ENCODE measurements at places on chromosomes 12 and 14.

GRCh38 chr14:61482348-61483206 lies 161.2 kb downstream of the PRKCH start:
- DNase-seq, result no peak

DNA sequence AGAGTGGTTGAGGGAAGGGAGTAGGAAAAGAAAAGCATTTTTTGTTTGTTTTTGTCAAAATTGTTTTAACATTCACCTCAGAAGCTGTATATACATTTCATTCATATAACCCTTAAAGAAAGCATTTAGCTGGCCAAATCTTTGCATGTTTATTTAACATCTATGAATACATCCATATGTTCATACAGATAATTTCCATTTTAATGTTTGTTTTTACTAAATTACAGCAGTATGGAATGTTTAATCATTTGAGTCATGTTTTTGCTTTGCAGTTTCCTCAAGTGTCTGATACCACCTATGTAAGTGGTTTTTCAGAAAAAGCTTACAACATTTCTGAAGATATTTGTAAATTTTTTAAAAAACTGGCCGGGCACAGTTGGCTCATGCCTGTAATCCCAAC lies 84.3 kb upstream of the ATF1 start:
- DNase-seq, result no peak

GRCh38 chr12:76976777-76977382 lies 88.5 kb downstream of the E2F7 start:
- no peak for DNase-seq

DNA sequence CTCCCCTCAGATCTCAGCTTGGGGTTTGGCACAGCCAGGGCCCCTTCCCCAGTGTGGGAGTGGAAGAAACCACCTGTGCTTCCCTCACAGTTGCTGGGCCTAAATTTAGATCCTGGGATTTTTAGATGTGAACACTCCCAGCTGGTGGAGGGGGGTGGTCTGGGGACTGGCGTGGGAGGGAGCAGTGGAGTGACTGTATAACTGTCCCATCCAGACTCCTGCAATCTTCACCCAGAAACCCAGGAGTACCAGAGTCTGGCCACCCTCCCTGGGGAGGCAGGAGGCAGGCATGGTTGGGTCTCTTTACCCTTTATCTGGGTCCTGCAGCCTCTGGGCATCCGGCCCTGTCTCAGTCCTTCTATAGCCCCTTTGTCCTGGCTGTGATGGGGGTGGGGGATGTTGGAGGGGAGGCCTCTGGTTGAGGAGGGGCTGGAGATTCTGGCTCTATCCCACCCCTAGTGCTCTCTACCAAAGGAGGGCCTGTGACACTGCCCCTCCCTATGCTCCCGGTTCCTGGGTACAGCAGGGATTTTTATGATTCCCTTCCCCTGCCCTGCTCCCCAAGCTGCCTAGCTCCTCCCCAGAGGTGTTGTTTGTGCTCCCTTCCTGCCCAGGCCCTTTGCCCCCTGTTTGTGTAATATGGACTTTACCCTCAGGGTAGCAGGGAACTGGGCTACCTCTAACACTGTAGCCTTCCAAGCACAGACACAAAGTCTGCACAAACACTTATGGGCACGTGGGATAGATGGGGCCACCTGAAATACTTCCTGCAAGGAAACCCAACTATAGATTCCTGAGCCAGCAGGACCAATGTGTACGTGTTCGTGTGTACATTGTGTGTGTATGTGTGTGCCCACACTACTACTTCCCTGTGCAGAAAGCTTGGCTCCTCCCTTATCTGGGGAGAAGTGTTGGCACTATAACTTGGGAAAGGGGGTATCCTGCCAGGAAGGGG lies 1.7 kb downstream of the ERBB3 start:
- peak; percentile 62 for DNase-seq

DNA sequence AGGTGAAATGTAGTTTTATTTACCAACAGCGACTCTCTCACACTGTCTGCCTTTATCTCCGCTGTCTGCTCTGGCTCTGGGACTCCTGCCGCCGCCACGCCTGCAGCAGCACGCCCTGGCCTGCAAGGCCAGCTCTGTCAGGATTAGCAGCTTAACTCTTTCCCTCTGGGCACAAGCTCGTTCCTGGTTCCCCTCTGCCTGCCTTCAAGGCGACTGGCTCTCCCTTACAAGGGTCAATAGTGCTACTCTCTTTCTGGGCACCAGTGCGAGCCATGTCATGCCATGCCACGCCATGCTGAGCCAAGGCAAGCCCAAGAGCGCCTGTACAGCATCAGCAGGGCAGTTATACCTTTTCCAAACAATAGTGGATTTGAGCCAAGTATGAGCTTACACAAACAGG lies 3.6 kb upstream of the CLEC2B start:
- no peak for DNase-seq

GRCh38 chr14:85529803-85530574 lies at the start of gene FLRT2:
FLRT2 (plus strand) TSS chr14:85530144; CDS start chr14:85621515, 91,371 bp downstream.
- DNase-seq, result no peak

GRCh38 chr12:3727877-3728632 lies 24.9 kb downstream of the CRACR2A start:
- no peak for DNase-seq

DNA sequence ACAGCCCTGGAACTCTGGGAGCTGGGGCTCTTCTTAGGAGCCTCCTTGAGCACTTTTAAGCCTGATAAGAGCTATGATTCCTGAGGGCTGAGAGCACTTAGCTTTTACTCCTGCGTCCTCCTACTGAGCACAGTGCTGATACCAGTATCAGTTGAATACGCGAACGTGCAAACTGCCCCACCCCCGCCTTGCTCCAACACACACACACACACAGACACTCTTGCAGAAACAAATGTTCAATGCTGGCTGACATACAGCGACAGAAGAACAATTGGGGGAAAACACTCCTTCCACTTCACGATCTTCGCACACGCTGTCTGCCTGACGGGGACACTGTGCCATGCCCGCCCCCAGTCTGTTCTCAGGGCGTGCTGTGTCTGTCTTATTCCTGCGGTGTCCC lies 57.2 kb upstream of the DLK1 start:
- DNase-seq, result no peak

DNA sequence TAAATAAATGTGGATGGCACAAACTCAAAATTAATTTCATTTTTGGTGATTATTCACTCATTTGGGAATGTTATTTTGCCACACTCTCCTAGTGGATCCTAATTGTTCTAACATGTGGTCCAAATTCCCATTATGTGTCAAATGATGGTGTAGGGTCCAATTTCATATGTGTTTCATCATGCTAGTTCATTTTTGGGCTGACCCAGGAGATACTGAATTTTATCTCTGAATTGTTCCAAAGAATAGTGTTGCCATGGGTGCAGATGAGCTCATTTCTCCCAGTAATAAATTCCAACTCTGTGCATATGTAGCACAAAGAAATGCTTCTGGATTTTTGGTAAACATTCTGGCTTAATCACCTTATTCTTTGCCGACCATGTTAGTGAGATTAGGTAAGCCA lies 23.5 kb upstream of the SEL1L start:
- DNase-seq, result no peak

DNA sequence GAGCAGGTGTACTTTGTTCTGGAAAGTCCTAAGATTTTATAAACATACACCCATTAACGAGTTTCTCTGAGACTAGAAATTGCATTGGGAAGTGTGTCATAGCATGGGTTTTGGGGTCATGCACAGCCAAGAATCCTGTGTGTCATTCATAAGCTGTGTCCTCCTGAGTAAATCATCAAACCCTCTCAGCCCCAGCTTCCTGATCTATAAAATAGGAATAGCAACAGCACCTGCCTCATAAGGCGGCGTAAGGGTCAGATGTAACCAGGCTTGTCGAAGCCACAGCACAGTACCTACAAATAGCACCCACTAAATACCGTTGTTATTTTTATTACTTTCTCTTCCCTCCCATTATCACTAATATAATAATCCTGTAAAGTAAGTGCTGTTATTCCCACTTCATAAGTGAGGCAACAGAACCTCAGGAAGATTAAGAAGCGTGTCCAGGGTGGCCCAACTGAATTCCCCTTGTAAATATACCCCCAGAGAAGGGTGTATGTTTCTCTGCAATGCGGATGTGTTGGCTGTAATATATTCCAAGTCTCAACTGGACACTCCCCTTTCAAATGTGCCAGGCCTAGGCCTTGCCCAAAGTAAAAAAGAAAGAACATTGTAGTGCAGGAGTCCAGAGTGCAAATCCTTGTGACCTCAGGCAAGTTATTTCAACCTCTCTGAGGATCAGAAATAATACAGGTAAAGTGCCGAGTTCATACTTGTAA lies 188.3 kb upstream of the BCL2L14 start:
- no peak for DNase-seq

- no peak for DNase-seq
Measured at GRCh38 chr14:26527095-26527494, 70.7 kb downstream of the NOVA1 start.

DNA sequence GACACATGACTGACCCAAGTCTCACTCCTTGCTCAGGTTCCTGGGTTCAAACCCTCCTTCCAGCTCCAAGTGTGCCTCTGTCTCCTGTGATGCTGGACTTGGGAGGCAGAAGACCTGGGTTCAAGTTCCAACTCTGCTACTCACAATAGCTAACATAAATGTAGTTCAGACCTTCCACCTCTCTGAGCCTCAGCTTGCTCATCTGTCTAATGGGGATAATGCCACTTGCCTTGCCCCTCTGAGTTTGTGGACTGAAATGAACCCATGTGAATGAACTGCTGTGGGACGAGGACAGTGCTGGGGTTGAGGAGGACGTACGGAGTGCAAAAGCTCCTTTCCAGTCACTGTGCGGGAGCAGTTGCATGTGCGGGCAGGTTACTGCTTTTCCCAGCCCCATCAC lies 40.9 kb downstream of the ACADS start:
- DNase-seq, result no peak

GRCh38 chr12:121620333-121620891 lies 5.9 kb upstream of the ORAI1 start:
- DNase-seq, result no peak

- DNase-seq, result no peak
Measured at GRCh38 chr12:4270016-4270830, 3.3 kb upstream of the CCND2 start.

- no peak for DNase-seq
Measured at GRCh38 chr12:54725233-54725843, 77.2 kb upstream of the DCD start.

- no peak for DNase-seq
Measured at GRCh38 chr14:68495101-68496039, 297.5 kb downstream of the ZFP36L1 start.

DNA sequence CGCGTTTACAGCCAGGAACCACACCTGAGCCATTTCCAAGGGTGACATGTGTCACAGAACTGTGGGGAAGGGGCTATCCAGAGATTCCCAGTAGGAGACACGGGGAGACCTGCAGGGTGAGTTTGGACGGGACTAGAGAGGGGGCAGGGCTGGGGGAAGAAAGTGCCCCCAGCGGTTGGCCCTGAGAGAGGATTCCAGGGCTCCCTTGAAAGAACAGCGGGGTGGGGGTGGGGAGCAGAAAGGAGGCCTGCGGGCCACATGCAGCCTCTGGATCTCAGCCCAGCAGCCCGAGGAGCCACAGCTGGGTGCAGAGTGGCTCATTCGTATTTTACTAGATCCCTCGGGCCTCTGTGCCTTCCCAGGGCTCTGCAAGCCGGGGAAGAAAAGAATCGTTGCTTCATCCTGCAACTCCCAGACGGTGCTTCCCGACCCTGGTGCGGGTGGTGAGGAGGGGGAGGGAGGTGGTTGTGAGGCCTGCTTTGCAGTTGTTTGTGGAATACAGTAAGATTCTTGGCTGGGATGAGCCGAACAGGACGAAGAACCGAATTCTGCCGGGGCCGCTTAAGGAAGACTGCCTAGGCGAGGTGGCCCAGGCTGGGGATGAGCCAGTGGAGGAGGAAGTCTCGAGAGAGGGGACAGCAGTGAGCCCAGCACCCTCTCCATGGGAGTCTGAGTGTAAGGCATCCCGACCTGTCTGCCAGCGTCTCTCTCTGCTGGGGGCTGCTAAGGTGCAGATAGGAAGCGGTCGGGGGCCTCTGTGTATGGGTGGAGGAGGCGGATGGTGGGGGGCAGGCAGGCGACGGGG lies 36.1 kb upstream of the ANKRD9 start:
- DNase-seq, result no peak

- DNase-seq, result no peak
Measured at GRCh38 chr12:8157484-8158198, 826 bp downstream of the ZNF705A start.

DNA sequence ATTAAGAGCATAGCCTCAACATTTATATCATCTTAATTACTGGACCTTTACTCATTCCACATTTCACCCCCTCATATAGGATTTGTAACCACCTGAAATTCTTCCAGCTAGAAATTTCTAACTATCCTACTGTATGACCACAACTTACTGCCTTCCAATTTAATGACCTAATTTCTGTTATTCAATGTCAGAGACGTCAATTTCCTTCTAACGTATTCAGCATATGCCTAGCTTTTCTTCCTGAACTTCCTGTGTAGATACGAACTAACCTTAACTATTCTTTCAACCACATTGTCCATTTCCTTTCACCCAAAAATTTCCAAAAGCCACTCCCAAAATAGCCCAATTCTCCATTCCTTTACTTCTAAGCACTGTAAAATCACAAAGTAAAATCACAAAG lies 108.0 kb downstream of the EEA1 start:
- DNase-seq, result no peak

DNA sequence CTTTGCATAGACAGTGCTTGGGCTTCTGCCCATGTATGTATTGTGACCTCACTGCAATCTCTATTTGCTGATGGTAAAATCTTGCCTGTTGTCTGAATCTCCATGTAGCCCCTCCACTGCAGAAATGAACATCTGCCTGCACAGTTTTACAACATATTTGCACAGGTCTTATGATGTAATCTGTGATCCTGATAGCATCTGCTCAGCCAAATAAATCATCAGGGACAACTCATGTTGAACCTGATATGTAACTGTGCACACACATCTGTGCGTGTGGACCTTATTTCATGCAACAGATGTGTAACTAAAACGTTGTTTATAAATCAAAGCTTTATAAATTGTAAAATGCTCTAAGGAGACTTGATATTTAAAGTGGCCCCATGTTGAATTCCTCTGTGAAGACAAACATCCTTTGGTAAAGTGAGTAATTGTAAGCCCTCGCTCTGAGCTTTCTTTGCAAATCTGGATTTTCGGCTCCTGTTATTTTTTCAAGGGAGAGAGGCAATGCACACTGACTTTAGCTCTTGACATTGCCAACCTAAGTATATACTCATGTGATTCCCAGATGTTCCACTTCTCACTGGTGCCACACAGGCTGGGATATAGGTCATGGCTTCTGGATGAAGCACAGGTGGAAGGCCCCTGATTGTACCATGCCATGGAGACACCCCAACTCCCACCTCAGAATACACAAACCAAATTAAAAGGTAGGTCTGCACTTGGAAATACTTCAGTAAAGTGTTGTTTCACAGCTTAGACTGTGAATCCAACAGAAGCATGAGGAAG lies 371.3 kb downstream of the GRIN2B start:
- DNase-seq, result no peak

GRCh38 chr14:71487941-71488340 lies 444.3 kb upstream of the RGS6 start:
- no peak for DNase-seq

- DNase-seq, result no peak
Measured at GRCh38 chr12:87518481-87518880, 510.7 kb downstream of the C12orf50 start.

Measured in substantia nigra (tissue), 51 donors.